ENCODE measurements at places on chromosomes 6 and 20.
A peak's percentile ranks its signal among the peaks of the same experiment; 100 is the strongest.

- DNase-seq, result no peak
Observed at GRCh38 chr6:9136141-9136822, 700.9 kb upstream of the SLC35B3 start.

DNA sequence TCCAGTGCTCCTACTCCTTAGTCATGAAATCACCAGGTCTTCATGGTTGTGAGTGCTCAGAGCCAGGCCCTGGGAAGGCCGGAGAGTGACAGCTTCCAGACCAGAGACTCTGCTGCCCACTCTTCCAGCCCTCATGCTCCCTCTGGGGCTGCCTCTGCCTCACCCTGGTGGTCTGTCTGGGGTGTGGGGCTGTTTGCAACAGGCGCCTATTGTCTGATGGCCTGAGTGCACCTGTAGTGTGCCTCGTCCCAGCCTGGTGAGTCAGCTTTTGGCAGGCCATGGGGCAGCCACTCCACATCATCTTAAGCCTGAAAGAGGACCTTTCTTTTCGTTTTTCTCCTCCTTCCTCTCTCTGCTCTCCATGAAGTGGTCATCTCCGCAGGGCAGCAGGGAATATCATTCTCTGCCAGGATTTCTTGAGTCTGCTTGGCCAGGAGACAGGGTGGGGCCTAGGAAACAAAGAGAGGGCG lies 173.8 kb downstream of the VEGFA start:
- DNase-seq, result no peak

GRCh38 chr6:149934249-149935156 lies 7.3 kb upstream of the ULBP2 start:
- peak; percentile 80 for DNase-seq

GRCh38 chr6:108559097-108559883 lies 1.4 kb upstream of the FOXO3 start:
- DNase-seq, result peak; percentile 90

GRCh38 chr20:62846166-62846890 lies 15.3 kb downstream of the TCFL5 start:
- no peak for DNase-seq

GRCh38 chr20:46816886-46817638 lies 77.6 kb upstream of the EYA2 start:
- DNase-seq, result no peak

DNA sequence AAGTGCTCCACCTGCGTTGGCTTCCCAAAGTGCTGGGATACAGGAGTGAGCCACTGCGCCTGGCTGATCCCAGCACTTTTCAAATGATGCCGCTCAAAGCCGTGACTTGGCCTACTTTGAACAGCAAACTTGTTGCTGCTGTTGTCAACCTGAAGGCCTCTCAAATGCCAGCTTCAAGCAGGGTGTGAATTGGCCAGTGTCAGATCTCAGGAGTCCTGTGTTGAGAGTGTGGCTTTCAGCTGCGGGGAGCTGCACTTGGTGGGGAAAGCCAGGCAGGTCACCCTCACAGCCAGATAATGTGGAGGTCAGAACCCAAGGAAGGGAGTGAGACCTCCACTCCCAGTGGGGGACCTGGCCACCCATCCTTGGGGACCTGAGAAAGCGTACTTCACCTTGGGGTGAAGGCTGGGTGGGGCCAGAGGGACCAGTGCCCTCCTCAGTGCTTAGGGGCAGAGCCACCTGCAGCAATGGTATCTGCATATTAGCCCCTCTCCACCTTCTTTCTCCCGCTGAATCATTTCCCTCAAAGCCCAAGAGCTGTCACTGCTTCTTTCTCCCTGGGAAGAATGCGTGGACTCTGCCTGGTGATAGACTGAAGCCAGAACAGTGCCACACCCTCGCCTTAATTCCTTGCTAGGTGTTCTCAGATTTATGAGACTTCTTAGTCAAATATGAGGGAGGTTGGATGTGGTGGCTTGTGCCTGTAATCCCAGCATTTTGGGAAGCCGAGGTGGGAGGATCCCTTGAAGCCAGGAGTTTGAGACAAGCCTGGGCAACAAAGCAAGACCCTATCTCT lies 19.1 kb upstream of the PANK2 start:
- DNase-seq, result no peak

DNA sequence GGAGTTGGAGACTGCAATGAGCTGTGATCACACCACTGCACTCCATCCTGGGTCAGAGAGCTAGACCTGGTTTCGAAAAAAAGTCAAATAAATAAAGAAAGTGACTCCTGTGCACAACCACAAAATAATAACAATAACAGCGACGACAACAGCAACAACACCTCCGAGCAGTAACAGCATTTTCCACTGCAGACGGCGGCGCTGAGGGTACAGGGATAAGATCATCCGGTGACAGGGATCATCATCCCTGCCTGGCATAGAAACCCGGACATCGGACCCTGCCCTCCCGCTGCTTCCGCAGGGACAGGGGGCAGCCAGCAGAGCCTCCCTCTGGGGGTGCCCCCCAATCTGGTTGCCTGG lies 11.5 kb downstream of the SRXN1 start:
- DNase-seq, result no peak

DNA sequence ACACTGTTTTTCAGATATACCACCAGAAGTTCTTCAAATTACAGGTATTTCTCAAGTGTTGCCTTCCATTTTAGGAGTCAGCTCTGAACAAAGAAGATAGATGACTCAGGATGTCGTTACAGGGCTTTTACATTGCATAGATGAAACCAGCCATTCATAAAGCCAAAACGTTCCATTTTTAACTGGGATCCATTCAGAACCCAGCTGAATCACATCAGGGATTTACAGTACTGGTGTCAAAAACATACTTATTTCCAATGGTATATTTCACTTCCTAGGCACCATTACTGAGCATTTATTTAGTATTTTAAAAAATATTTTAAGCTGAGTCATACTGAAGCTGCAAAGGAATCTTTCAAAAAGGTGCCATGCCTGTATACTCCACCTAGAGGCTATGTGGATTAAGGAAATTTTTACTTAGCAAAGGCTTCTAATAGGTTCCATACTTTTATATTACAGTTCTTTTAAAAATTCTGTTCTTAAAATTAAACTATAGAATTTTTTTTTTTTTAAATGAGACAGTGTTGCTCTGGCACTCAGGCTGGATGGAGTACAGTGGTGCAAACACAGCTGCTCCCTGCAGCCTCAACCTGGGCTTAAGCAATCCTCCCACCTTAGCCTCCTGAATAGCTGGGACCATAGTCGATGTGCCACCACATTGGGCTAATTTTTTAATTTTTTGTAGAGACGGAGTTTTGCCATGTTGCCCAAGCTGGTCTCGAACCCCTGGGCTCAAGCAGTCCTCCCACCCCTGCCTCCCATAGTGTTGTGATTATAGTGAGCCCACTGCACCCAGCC lies 2.6 kb downstream of the ASF1A start:
- no peak for DNase-seq

- no peak for DNase-seq
Observed at GRCh38 chr6:6046716-6047115, 40.0 kb upstream of the NRN1 start.

DNA sequence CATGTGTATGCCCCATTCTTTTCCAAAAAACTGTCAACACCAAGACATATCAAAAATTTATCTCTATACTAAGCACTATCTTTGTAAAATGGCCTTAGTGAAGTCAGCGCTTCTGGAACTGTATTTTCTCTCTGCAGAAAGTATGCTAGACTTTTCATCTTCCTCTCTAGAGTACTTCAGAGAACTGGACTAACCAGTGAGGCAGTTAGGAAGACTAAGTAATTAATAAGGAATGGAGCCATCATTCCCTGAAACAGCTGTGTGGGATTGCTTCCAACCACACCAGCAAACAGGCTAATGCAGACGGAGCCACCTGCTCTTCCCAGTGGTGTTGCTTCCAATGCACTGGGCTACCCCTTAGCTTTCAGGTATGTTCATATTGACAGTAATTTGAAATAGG lies 169.1 kb upstream of the FUT9 start:
- no peak for DNase-seq

All from activated CD4-positive, alpha-beta T cell treated with anti-CD3 and anti-CD28 coated beads, Interleukin-2, amount 10 ng/mL, durations not matched to agents 7 days and 5 days (primary cell).